Stimulated activated CD4-positive, alpha-beta T cell treated with anti-CD3 and anti-CD28 coated beads, TNF-alpha, amount 100 ng/mL, for 1 hour (primary cell): ENCODE measurements at places on chromosomes 7 and 10.

DNA sequence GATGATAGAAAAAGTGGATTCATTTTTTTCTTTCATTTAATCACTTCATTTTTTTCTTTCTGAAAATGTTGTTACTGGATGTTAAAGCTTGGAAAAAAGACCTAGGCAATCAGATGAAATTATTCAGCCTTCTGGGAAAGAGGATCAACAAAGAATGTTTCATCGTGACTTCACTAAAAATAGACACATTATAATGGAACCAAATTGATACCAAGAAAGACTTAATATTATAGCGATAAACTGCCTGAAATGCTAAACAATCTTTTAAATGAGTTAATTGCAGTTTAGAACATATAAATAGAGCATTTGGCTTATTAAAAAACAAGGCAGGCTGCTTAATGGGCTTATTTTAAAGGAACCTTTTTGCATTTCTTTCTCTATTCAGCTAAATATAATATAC lies 25.6 kb upstream of the TMEM229A start:
- DNase-seq: no peak

DNA sequence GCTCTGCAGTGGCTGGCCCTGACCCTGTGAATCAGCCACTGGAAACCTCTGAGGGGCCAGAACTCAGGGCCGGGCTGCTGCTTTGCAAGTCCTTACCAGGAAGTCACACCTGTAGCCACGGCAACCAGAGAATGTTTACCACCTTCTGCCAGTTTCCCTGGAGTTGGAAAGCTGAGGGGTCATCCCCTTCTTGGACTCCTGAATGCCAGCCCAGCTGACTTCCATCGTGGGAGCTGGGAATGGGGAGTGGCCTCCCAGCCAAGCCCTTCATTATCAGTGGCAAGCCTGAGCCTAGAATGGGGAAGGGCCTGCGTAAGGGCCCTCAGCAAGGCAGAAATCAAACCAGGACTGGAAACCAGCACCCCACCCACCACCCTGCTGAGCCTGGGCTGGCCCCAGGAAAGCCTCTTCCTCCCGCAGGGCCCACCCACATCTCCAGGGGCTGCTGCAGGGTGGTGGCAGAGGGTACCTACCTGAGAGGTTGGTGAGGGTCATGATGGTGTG lies 6.5 kb upstream of the CRHR2 start:
- DNase-seq: no peak

- no peak for DNase-seq
These were observed 51.3 kb downstream of the PRTFDC1 start for GRCh38 chr10:24900888-24901685.

DNA sequence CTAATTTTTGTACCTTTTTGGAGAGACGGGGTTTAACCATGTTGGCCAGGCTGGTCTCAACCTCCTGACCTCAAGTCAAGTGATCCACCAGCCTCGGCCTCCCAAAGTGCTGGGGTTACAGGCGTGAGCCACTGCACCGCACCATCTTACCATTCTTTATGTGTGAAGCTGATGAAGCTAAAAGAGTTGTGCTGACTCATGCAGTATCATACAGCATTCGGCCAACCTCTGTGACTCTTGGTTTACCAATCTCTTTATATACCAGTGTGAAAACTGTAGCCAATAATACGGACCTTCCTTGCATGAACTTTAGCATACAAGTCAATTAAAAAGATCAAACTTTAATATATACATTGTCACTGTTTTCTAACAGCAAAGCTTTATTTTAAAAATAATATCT lies 878.2 kb upstream of the MBL2 start:
- no peak for DNase-seq

DNA sequence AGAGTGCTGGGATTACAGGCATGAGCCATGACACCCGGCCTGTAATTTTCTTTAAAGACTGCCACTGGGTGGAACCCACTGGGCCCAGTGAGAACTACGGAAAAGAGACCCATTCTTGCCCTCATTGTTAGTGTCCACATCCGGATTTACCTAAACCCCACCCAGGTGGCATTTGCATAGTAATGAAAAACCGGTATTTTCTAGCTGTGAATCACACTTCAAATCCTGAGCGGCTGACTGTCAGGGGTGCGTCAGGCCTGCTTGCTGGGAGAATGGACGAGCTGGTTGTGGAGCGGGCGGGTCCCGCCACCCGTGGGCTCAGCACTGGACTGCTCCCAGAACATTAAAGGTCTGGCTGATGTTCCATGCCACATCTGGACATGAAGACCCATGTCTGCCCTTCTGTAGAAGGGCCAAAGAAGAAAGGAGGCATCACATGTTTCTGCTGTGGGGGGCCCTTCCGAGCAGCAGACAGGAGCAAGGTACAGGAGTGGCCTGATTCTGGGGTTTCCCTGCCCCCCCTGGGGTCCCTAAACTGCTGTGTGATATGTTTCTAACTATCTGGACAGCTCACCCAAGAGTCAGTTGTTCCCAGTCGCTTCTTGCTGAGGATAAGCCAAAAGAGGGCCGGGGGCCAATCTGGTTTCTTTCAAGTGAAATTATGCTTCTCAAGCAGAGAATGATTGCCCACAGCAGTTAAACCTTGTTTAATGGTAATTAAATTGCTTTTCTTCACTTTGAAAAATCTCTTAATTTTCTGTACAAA lies 46.4 kb downstream of the KIAA1217 start:
- no peak for DNase-seq

GRCh38 chr10:70589762-70590654 lies 12.5 kb downstream of the PRF1 start:
- DNase-seq: no peak

DNA sequence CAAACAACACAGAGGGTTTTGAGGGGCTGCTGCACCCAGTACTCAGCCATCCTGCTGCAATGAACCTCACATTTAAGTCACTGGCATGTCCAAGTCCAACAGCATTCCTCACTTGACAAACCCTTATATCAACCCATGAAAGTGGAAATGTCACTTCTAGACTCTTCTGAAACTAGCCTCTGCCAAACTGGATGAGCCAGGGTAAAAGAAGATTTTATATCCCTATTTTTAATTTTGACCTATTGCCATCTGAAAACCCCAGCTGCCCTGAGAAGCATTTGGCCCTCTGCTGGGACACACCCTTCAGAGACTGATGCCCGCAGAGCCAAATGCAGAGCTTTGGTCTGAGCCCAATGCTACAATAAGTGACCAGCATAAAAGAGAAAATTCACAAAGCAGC lies 201.1 kb downstream of the ANK3 start:
- no peak for DNase-seq

DNA sequence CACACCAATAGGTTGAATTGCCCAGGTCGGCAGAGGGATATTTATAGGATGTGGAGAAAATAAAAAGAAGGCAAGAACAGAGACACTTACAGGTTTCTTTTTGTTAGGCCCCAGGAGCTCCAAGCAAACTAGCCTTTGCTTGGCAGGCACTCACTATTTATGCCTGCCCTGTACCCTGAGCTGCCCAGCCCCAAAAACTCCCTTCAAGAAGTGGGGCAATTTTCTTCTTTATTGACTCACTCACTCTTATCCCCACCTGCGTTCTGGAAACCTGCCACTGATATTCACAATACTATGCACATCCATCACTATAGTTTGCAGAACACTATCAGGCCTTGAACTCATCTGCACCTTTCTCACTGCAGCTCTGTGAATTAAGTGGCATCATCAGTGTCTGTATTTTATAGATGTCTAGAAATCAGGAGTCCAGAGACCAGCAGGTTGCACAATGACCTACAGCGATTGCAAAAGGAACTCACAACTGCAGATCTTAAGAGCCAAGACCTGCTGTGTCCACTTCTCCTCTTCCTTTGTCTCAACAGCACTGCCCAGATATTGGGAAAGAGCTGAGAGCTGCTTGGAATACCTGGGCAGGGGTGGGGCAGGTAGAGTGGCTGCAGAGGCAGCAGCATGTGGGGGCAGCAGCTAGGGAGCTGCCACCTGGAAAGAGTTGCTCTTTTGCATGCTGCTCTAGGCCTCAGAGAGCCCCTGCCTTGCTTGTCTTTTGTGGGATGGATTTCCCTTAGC lies at the start of gene SFTPD:
SFTPD (minus strand) TSS at position 130 of the 747 bp plus-strand sequence. CDS start 2,446 bp downstream, outside the sequence.
- DNase-seq: no peak

- DNase-seq: no peak
These were observed 49.1 kb upstream of the MSMB start for GRCh38 chr10:46094931-46095750.

DNA sequence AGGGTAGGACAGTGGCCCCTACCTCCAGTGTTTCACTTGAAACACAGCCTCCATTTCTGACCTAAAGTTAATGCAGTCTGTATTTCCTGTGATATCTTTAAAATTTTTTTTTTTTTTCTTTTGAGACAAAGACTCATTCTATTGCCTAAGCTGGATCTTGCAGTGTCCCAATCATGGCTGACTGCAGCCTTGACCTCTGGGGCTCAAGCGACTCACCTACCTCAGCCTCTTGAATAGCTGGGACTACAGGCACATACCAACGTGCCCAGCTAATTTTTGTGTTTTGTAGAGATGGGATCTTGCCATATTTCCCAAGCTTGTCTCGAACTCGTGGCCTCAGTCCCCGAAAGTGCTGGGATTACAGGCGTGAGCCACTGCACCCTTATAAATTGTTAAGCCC lies 16.7 kb upstream of the MGAM2 start:
- no peak for DNase-seq

- DNase-seq: peak; percentile 9
These were observed 134.3 kb downstream of the PRKCQ start for GRCh38 chr10:6445671-6446316.

DNA sequence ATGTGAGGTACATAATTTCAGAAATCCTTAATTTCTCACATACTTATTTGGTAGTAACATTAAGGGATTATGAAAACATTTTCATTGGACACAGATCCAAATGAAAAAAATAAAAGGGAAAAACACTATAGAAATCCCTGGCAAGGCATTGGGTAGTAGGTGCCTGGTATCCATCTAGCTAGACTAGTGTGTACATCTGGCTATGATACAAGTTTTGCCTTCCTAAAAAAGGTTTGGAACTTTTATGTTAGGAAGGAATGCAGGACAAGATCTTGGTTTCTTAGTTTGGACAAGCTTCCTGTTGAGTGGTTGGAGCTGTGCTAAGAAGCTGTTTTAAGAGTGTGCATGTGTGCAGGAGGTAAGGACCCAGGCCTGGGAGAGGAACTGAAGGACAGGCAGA lies 252.3 kb upstream of the GLI3 start:
- no peak for DNase-seq

DNA sequence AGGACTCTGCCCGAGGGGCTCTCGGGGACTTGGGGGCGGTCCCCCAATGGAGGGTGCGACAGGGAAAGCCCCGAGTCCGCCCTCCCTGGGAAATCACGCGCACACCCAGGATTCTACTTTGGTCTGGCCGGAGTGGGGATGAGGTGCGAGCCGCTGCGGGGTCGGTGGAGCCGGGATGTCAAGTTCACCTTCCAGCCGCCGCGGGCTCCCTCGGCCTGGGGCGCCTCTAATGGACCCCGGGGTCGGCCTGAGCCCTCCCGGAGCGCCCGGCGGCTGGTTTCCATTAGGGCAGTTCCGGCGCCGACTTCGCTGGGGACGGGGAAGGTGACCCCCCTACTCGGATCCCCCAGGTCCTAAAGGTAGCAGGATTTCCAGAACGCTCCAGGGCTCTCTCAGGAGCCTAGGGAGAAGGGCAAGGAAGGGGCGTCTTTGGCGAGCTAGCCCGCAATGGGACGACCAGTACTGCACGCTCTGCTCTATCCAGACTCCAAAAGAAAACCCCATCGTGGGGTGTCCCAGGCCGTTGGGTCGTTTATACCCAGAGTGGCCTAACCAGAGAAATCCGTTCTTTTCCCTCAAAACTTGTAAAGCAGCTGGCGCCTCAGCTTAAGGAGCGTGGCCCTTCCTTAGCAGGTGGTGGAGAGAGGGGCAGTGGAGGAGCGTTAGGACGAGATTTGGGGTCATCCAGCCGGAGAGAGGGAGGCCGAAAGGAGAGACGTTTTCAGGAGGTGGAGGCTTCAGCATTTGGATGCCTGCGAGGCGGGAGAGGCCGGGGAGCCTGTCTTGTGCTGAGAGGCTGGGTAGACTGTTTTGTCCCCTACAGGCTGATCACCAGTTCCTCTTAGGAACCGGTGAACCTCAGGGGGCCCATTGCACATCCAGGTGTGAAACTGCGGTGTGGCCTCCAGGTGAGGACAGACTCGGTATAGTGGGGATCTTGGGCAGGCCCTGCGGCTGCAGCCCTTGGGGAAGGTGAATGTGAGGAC lies 860 bp upstream of the WDR86 start:
- DNase-seq: no peak

GRCh38 chr7:149496642-149497391 lies 792 bp downstream of the ZNF746 start:
- no peak for DNase-seq

- no peak for DNase-seq
These were observed 47.0 kb upstream of the PFKP start for GRCh38 chr10:3020311-3020710.

DNA sequence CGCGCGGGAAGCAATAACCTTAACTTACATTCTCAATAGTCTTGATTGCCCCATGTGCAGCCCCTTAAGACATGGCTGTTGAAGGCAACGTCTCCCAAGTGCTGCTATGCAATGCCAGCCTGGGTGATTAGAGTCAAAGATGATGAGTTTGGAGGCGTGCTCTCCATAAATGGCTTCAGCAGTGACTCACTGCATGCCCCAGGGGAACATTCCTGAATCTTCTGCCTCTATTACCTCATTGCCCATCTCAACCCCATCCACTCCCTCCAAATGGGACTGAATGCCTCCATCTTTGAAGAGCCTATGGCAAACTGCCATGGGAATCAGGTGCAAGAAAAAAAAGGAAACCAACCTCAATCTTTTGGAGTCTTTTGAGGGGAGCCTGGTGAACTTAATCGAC lies 282.8 kb downstream of the SNX10 start:
- DNase-seq: no peak

DNA sequence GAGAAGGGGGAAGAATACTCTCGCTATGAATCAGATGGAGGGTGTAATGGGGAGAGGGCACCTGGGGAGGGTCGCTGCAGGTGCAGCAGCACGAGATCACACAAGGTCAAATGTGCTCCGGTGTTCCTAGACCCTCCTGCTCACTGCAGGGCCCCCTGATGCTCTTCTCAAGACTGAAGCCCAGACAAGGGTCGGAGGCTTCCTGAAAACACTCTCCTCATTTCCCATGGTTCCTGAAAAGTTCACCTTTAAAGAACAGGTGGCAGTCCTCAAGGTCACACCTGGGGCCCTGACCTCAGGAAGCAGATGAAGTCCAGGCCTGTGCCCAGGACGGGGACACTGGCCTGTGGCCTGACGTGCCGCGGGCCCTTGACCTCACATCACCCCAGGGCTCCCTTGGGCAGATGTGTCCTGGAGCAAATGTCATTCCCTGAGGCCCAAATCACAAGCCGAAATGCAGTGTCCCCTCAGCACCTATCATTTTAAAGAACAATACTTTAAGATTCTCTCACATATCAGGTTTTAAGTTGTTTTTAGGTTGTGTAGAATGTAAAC lies 289.8 kb downstream of the GLRX3 start:
- DNase-seq: no peak

GRCh38 chr7:1691601-1692514 lies 21.8 kb downstream of the ELFN1 start:
- no peak for DNase-seq

GRCh38 chr10:60426425-60426824 lies 36.8 kb upstream of the ANK3 start:
- no peak for DNase-seq
